ENCODE measurements at places on chromosomes 1 and 21. TPM values are rescaled to one million over a fixed set of nuclear protein-coding genes. Genes with fewer than 3 reads are reported as not detected.

The CLCA4 gene
- polyA plus RNA-seq: not detected

The PRXL2B gene
- polyA plus RNA-seq: 4.8 TPM

The PRRX1 gene
- polyA plus RNA-seq: 1.3 TPM

The AMY1B gene
- not detected for polyA plus RNA-seq

The FAM177B gene
- polyA plus RNA-seq: not detected

The KCNA3 gene
- polyA plus RNA-seq: 1.7 TPM

The SMYD2 gene
- 34.5 TPM for polyA plus RNA-seq

The ERG gene
- not detected for polyA plus RNA-seq

DNA sequence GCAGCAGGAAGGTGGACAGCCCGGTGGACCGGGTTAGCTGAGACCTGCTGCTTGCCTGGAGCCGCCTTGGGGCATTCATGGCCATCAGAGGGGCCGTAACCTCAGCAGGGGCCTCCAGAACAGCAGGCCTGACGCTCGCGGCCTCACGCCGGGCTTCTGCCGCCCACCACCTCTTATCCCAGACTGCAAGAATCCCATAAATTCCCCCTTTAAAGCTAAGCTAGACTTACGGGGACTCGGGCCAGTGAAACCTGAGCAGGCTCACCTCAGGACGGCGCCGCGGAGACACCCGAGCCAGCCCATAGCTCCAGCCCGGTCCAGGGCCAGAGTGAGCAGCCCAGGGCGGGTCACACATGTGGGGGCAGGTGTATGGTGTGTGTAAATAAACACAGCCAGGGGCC lies 132.3 kb downstream of the GLIS1 start:
- no peak for DNase-seq
- no peak overlapping the region for H3K27ac ChIP-seq
- H3K4me3 ChIP-seq: no peak overlapping the region
- no peaks in the 10 kb centered on the region for H3K27me3 ChIP-seq
- H3K4me1 ChIP-seq: no peaks in the 10 kb centered on the region

- no peak for DNase-seq
- H3K36me3 ChIP-seq: no peaks in the 10 kb centered on the region
- H3K27ac ChIP-seq: no peak overlapping the region
- H3K4me1 ChIP-seq: no peaks in the 10 kb centered on the region
Measured at GRCh38 chr1:171210355-171210754, 25.3 kb downstream of the FMO2 start.

- no peak for DNase-seq
- H3K27me3 ChIP-seq: no peaks in the 10 kb centered on the region
- H3K4me3 ChIP-seq: no peak overlapping the region
- H3K27ac ChIP-seq: no peak overlapping the region
- no peaks in the 10 kb centered on the region for H3K36me3 ChIP-seq
- H3K4me1 ChIP-seq: no peaks in the 10 kb centered on the region
Measured at GRCh38 chr1:184987696-184988095, 13.4 kb upstream of the NIBAN1 start.

- no peaks in the 10 kb centered on the region for H3K36me3 ChIP-seq
- H3K4me1 ChIP-seq: peaks cover 22% of the 10 kb centered on the region
- H3K4me3 ChIP-seq: no peak overlapping the region
- DNase-seq: no peak
- H3K27me3 ChIP-seq: no peaks in the 10 kb centered on the region
Measured at GRCh38 chr1:1911350-1912041, 3.6 kb upstream of the CALML6 start.

DNA sequence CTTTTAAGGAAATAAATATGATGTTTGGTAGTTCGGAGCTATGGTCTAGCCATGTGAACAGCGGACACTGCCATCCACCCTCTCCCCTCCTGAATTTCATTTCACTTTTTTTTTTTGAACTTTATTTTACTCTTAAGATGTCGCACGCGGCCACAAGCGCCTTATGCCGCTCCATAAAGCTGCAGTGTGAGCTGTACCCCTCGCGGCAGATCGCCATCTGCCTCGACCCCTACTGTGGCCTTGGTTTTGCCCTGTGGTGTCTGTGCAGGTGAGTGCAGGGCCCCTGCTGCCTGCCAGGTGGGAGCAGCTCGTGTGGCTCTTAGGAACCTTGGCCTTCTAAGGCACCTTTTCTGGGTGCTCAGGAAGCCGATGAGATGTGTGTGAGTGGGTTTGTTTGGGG lies 48.1 kb downstream of the S100B start:
- peaks cover 2% of the 10 kb centered on the region for H3K4me1 ChIP-seq
- H3K36me3 ChIP-seq: peaks cover 4% of the 10 kb centered on the region
- no peak overlapping the region for H3K4me3 ChIP-seq

GRCh38 chr21:29384683-29385359 lies 86.1 kb downstream of the BACH1 start:
- no peaks in the 10 kb centered on the region for H3K36me3 ChIP-seq
- H3K27me3 ChIP-seq: no peaks in the 10 kb centered on the region
- H3K4me1 ChIP-seq: no peaks in the 10 kb centered on the region

DNA sequence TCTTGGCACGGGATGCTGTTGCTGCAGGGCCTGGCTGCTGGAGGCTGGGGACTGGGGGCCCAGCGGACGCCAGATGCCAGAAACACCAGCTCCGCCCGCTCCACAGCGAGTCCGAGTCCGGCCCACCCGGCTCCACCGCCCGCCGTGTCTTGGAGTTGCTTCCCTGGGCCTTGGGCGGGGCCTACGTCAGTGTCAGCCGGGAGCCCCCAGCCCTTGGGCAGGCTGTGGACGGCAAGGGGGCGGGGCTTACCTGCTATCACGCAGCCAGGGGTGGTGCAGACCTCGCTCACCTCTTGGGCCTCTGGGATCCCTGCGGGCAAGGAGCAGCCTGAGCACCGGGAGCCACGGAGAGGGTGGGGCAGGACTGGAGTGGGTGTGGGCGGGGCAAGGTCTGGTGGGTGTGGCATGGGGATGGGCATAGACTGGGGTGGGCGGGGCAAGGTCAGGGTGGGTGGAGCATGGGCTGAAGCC lies 21.8 kb downstream of the MMEL1 start:
- H3K27ac ChIP-seq: no peak overlapping the region
- no peaks in the 10 kb centered on the region for H3K36me3 ChIP-seq
- no peaks in the 10 kb centered on the region for H3K27me3 ChIP-seq
- H3K4me1 ChIP-seq: no peaks in the 10 kb centered on the region
- H3K4me3 ChIP-seq: no peak overlapping the region
- no peak for DNase-seq

DNA sequence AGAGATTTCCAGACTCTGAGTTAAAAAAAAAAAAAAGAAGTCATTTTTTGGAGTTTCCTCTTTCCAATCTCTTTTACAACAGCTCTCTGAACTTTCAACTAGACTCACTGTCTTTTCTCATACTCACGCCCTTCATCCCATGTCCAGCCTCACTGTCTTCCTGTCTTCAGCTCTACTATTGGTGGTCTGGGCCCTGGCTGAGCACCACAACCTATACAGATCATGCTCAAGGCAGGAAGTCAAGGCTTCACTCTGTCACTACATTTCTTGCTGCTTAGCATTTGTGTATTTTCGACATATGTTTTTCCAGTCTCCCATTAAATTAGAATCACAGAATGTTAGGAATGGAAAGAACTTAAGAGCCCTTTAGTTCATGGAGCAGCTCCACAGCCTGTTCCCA lies 106.4 kb upstream of the PPP2R5A start:
- H3K36me3 ChIP-seq: no peaks in the 10 kb centered on the region
- H3K4me1 ChIP-seq: no peaks in the 10 kb centered on the region
- no peaks in the 10 kb centered on the region for H3K27me3 ChIP-seq
- no peak overlapping the region for H3K27ac ChIP-seq
- DNase-seq: no peak

GRCh38 chr1:167517535-167518330 lies 596 bp downstream of the CD247 start:
- H3K27me3 ChIP-seq: peaks cover 3% of the 10 kb centered on the region
- no peak overlapping the region for H3K4me3 ChIP-seq
- H3K27ac ChIP-seq: no peak overlapping the region
- no peaks in the 10 kb centered on the region for H3K4me1 ChIP-seq
- H3K36me3 ChIP-seq: no peaks in the 10 kb centered on the region

GRCh38 chr21:38134084-38134873 lies 122.5 kb upstream of the KCNJ15 start:
- no peaks in the 10 kb centered on the region for H3K27me3 ChIP-seq
- no peaks in the 10 kb centered on the region for H3K4me1 ChIP-seq
- DNase-seq: no peak
- no peak overlapping the region for H3K27ac ChIP-seq
- H3K4me3 ChIP-seq: no peak overlapping the region
- no peaks in the 10 kb centered on the region for H3K36me3 ChIP-seq

GRCh38 chr1:67135354-67135753 lies 584 bp upstream of the C1orf141 start:
- H3K36me3 ChIP-seq: no peaks in the 10 kb centered on the region
- H3K4me3 ChIP-seq: no peak overlapping the region
- DNase-seq: no peak
- H3K4me1 ChIP-seq: no peaks in the 10 kb centered on the region
- no peaks in the 10 kb centered on the region for H3K27me3 ChIP-seq

DNA sequence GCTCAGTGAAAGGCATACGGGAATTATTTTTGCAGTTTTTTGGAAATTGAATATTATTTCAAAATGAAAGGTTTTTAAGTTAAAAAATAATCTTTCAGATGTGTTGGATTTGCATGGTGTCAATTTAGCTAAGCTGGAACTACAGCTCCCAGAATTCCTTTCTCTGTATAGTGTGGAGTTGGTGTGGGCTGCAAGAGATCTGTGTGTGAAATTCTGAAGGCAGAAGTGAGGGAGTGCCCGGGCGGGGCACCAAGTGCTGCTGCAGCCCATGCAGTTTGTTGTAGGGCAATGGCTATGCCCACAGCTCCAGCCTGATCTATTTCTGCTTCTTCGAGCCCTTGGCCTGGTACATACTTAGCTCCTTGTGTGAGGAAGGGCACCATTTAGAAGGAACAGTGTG lies 60.5 kb upstream of the CSF1 start:
- no peak overlapping the region for H3K4me3 ChIP-seq
- no peak for DNase-seq
- no peaks in the 10 kb centered on the region for H3K4me1 ChIP-seq
- H3K27ac ChIP-seq: no peak overlapping the region
- H3K36me3 ChIP-seq: no peaks in the 10 kb centered on the region
- H3K27me3 ChIP-seq: no peaks in the 10 kb centered on the region

DNA sequence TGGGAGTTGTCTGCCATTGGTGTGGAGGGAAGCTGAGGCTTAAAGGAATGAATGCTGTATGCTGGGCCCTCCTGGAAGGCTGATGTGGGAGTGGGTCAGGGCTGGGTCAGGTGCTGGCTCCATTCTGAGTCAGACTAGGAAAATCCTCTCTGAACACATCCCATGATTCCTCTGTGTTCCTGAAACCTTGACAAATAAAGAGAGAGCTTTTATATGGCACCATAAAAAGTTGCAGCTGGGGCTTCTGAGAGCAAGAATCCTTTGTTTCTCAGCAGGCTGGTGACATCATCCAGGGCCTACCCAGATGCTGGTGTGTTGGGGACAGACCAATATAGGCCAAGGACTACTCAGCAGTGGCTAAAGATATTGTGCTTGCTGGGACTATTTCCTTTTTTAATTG lies 27.8 kb upstream of the NFASC start:
- DNase-seq: no peak
- no peaks in the 10 kb centered on the region for H3K4me1 ChIP-seq
- no peaks in the 10 kb centered on the region for H3K36me3 ChIP-seq
- H3K27me3 ChIP-seq: no peaks in the 10 kb centered on the region

- no peaks in the 10 kb centered on the region for H3K36me3 ChIP-seq
- no peaks in the 10 kb centered on the region for H3K27me3 ChIP-seq
- H3K27ac ChIP-seq: no peak overlapping the region
Measured at GRCh38 chr1:177315261-177315660, 144.5 kb downstream of the BRINP2 start.

GRCh38 chr1:84271441-84272151 lies 29.9 kb upstream of the SAMD13 start:
- H3K27ac ChIP-seq: peak overlapping the region; percentile 70
- H3K4me3 ChIP-seq: peak overlapping the region; percentile 26
- H3K27me3 ChIP-seq: no peaks in the 10 kb centered on the region
- DNase-seq: peak; percentile 61
- H3K36me3 ChIP-seq: no peaks in the 10 kb centered on the region
